ENCODE measurements at places on chromosomes 5 and 9.

DNA sequence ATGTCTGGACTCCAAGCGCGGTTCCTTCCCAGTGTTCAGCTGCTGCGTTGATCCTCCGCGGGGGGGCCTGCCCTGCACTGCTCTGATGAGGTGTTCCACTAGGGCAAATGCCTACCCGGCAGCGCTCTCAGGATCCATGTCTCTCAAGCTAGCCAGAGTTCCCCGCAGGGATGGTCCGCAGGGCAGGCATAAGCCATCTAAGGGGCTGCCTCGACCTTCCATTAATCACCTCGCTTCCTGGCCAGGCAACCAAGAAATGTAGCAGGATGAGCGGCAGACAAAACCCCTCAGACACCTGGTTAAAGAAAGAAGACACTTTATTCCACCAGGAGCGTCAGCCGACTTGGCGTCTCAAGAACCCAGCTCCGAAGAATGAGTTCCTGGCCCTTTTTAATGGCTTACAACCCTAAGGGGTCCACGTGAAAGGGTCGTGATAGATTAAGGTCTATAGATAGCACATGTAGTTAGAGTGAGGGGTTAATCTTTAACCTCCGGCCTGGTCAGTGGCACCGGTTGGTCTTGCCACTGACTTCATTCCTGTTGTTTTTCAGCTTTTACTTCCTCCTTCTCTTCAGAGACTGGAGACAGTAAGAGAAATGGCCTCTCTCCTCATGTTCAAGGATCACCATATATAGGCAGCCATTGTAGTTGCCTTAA, 47.2 kb upstream of the COX7C start:
- DNase-seq = no peak

DNA sequence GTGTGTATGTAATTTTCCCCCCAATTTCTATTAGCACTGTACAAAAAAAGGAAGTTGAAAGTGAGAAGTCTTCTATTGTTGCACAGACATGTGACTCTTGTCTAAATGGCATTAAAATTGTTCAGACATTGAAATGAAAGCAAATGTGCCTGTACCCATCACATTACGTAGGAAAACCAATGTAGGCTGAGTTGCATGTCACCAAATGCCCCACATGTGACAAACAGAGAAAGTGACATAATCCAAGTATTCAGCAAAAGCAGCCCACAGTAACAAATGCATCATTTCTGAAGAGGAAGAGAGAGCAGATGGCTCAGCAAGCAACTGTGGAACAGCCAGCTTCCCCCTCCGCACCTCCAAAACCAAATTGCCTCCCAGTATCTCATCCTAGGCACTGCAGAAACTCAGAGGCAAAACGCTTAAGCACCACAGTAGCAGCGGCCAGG, 161.5 kb upstream of the NR4A3 start:
- DNase-seq = peak; percentile 39

DNA sequence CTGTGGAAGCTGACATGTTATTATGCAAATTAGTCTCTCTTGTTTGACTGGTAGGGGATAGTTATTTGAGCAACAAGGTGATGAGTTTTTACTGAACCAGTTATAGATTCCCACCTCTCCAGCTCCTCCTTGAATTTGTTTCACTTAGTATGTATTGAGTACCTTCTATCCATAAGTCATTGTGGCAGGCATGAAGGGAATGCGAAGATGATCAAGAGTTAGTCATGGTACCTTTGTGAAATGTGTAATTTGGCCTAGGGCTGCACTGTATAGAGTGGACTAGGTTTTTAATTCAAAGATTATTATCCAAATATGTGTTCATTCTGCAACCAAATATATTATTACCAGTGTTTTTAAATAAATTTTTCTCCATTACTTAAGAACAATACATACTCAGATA, 110.1 kb downstream of the HACD4 start:
- DNase-seq = no peak

DNA sequence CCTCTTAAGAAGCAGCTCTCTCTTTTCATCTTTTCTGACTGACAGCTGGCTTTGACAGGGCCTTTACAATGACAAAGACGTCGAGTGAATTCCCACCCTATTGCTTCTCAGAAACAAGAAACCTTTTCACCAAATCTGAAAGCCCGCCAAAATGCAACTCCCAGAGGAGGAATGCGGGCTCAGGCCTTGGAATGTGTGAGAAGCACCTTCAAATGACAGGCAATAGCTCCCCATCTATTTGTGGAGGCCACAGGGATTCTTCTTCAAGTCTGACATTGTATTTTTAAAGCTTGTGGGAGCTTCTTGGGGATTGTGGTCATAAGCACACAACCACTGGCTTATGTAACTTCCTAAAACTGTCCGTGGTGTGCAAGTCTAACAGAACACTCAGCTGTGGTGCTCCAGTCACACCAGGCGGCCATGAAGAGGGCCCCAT, 72.7 kb downstream of the DPYSL3 start:
- DNase-seq = no peak

DNA sequence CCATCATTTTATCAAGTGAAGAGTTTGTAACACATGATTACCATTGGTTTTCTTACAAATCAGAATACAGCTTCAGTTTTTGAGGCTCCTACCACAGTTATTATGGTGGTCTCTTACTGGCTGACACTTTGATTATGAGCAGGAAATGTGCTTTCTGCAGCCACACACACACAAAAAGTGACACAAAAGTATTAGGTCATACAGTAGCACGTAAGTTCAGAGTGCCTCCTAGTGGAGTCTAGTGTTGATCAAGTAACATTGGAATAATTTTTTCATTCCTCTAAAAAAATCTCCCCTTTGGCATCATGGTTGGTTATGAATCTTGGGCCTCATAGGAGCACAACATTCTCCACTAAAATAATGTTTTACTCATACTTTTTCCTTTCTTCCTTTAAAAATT, 37.6 kb downstream of the PAM start:
- DNase-seq = peak; percentile 27

DNA sequence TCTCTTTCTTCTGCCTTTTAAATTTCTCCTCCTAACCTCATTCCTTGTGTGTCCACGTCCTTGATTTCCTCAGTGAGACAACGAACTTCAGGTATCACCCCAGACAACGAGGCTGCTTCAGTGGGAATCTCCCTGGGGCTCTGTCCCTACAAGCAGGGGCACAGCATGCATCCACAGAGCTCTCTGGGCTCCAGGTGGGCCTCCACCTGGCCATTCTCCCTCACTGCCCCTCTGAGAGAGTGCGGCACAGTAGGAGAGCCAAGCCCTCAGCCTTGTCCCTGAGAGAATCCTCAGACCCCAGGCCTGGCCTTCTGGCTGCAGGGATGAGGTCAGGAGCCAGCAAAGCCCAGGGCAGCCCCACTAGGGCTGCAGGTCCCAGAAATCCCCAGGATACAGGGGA, 105.3 kb downstream of the LHFPL2 start:
- no peak for DNase-seq

- DNase-seq = no peak
Measured at GRCh38 chr5:132310141-132310834, 16.1 kb downstream of the SLC22A4 start.

DNA sequence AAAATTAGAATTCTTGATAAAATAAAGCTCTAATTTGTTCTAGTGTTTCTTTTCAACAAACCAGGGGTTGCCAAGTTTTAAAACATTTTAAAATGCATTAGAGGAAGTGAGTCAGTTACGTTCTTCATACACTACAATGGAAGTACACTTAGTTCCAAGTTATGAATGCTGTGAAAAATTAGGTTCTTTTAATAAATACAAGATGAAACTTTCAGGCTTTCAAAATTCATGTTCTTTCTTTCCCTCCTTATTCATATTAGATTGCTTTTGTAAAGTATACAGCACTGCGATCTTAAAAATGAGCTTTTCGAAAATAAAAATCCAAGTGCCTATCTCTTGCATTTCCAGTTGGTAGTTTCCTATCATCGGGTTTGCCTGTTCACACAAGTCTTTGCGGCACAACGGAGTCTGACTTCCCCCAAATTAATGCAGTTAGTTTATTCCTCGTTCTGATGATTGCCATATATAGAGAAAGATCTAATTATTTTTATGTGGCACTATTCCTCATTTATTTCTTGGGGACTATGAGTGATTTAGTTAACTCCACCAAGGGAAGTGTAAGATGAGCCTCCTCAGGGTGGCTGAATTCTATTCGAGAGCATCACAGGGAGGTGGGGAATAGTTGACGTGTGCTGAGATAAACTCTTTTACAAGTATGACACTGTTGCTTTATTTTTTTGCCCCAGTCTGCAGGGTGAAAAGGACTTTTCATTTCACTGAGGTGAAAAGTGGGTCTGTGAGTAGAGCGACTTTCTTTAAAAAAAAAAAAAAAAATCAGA, 238.2 kb downstream of the CD180 start:
- no peak for DNase-seq

GRCh38 chr9:127140842-127141675, 18.6 kb upstream of the ANGPTL2 start:
- no peak for DNase-seq
